ENCODE measurements at places on chromosomes 5 and 9.

DNA sequence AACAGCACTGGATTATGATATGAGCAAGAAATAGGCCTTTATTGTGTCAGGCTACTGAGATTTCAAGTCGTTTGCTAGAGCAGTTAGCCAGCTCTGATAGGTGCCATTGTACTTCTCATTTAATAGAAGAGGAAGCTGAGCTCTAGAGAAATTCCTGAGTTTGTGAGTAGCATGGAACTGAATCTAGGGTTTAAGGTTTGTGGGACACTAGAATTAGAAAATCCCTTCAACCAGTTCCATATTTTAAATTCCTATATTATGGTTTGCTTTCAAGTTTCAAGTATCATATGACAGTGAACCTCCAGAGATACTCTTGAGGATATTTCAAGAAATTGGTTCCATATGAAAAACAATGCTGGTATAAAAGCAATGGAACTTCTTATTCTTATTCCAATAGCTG lies 87.6 kb downstream of the ANKRD55 start:
- no peak for DNase-seq

- no peak for DNase-seq
These were observed 14.9 kb upstream of the DELE1 start for GRCh38 chr5:141908796-141909195.

DNA sequence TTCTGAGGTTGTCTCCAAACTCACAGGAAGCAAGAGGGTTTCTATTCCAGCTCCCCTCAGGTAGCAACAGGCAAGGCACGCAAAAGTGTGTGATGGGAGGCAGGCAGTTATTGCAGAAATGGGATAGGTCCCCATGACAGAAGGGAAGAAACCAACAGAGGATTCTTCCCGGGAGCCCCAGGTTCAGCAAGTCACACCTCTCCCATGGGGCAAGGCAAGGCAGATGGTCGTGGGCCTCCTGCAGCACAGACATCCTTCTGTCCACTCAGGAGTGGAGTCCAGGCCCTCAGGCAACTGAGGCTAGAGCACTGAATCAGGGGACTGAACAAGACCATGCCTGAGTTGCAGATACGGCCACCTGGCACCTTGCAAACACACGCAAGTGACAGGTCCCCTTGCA lies 424.9 kb upstream of the IRX4 start:
- DNase-seq: no peak

- no peak for DNase-seq
These were observed 90.1 kb downstream of the NR3C1 start for GRCh38 chr5:143313298-143313852.
